Inflammatory macrophage (primary cell): ENCODE measurements at places on chromosomes 5 and 9.

DNA sequence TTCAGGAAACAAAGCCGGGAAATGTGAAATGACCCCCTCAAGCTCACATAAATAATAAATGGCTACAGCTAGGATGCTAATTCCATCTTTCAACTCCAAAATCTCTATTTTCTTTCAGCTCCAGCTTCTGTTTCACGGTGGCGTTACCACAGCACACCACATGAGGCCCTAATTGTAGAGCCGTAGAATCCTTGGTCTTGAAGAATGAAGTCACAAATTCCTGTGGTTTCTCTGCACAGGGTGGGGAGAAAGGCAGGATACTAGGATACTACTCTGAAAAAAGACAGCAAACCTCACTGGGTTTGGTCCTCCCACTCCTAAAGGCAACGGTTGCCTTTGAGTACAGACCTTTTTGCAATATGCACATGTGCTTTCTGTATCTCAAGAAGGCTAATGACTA lies 13.9 kb upstream of the RARS1 start:
- no peak for DNase-seq

DNA sequence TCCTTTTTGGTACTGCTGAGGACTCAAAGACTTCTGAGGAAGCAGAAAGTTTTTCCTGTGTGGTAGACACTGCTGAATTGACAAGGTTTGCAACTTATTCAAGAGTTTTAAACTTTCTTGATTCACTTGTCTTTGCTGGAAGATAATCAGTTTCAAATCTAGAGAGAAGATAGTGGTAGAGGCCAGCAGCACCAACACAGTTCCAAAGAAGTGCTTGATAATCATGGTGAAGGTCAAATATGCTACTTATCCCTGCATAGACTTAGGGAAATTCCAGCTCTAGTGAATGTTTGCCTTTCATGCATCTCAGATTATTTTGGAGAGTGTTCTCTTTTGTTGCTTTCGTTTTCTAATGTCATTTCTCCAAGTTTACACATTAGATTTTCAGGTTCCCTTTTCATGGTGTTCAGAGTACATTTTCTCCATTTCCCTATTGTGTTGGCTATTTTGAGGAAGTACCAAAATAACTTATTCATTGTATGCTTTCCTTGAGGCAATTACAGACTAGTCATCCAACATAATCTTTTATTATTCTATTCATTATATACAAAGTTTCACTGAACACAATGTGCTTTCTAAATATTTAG lies 550 bp downstream of the IFNE start:
- DNase-seq, result peak; percentile 78

- DNase-seq, result no peak
Measured at GRCh38 chr5:44535621-44536020, 146.4 kb upstream of the FGF10 start.

- DNase-seq, result no peak
Measured at GRCh38 chr9:75921391-75922127, 31.1 kb downstream of the PCSK5 start.

- no peak for DNase-seq
Measured at GRCh38 chr5:150376799-150377771, 19.6 kb downstream of the TCOF1 start.

DNA sequence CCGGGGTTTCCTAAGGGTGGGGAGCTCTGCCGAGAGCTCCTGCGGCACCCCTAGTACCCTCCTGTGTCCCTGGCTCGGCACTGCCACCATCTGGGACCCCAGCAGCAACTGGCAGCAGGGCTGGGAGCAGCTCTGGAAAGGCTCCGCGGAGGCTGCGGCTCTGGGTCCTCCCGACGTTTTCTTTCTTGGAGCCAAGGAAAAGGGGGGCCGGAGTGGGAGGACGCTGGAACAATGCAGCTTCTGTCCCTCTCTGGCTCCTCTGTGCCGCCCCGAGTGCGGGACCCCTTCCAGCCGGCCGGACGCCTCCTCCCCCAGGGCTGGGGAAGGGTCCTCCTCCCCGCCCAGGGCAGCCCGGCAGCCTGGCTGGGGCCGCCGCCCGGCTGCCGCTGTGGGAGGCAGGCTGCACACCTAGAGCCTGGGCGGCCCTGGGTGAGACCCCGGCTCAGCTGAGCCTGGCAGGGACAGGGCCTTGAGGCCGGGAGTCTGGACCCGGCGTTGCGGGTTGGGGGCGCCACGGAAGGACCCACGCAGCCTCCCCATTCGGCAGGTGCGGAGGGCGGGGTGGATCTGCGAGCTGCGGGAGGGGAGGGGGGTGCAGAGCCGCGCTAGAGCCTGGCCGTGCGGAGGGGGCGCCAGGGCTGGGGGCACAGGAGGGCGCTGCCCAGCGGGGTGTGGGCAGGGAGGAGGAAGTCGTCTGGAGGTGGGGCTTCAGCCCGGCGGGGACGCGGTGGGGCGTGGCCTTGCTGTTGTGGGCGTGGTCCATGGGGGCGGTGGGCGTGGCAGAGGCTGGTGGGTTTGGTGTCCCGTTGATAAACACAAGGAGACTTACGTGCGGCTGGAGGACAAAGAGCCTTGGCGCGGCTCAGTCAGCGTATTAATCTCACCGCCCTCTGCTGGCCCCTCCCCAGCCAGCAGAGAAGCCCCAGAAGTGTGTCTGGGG lies 15.1 kb downstream of the GPSM1 start:
- peak; percentile 82 for DNase-seq

- DNase-seq, result no peak
Measured at GRCh38 chr9:115978091-115978490, 175.5 kb upstream of the PAPPA start.

DNA sequence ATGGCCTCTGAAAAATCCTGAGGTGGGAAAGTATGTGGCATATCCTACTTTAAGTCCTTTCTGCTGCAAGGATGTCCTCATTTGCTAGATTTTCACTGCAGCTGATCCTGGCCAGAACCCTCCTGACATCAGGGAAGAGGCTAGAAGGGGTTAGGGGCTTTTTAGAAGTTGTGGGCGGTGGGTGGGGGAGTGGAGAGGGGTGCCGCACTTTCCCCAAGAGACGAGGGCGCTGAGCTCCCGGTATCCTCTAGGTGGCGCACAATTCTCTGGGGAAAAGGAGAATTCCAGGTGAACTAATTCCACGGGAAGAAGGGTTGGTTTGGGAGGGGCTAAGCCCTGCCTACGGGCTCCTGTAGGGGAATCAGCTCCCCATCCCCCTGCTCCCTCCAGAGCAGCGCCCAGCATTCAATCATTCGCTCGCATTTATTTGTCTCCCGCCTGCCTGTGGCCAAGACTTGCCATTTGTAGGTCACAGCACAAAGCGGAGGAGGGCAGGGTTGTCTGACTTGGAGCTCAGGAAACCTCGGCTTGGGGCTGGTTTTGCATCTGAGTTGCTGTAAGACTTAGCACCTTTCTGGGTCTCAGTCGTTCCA lies 42.9 kb upstream of the HAND1 start:
- DNase-seq, result no peak

DNA sequence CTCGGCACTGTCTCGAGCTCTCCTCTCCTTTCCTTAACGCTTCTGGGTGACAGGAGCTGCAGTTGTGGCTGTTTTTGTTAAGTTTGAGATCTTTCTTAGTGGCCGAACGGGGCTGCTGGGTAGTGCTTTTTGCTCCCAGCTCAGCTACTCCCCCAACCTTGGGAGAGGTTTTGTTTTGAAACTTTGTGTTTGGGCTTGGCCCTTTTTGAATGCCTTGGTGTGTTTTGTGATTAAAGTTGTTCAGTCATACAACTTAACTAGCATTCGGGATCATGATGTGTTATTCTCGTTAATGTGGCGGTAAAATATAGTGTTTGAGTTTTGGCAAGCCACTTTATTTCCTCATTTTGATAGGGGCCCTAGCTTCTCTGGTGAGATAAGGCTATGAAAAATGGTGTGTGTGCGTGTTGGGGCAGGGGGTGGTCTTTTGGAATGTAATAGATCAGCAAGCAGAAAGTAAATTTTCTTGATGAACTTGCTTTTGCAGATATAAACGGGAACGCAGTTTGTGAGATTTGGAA lies 1.1 kb downstream of the KDM3B start:
- DNase-seq, result peak; percentile 19

- DNase-seq, result no peak
Measured at GRCh38 chr5:42377496-42377895, 45.7 kb upstream of the GHR start.

DNA sequence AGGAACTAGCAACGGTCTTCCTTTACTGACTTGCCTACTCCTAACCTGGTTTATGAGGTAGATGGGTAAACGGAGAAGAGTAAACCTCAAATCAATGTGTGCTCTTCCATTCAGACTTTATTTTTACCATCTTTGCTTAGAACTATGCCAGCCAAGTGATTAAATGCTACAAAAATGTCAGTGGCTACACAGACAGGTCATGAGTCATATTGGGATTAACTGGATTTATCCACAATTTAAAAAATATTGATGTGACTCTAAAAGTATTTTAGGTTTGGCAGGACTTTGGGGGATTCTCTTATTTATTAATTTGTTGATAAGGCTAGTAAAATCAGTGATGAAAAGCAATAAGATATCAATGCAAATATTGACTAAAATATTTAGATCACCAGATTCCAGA lies 275.0 kb downstream of the PLK2 start:
- DNase-seq, result no peak

DNA sequence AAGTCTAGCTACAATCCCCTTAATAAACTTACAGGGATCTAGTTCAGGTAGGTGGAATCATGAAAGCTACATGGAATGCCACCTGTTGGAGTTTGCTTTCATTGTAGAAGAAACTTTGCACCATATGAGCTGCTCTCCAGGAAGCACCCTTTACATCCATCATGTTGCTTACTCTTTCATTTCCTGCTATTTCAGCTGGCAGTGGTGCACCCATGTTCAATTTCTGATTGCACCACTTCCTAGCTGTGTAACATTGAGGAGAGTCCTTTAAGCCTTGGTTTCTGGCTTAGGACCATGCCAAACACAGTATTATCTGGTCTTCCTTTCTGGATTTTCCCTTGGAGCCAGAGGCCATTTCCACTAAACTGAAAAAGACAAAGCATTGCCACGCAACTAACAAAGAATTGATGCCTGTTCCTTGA lies 123.3 kb upstream of the SLC12A2 start:
- DNase-seq, result no peak

GRCh38 chr9:4592886-4593285 lies 69.2 kb upstream of the PLPP6 start:
- DNase-seq, result no peak

GRCh38 chr5:54217826-54218503 lies 92.4 kb downstream of the ARL15 start:
- peak; percentile 72 for DNase-seq

DNA sequence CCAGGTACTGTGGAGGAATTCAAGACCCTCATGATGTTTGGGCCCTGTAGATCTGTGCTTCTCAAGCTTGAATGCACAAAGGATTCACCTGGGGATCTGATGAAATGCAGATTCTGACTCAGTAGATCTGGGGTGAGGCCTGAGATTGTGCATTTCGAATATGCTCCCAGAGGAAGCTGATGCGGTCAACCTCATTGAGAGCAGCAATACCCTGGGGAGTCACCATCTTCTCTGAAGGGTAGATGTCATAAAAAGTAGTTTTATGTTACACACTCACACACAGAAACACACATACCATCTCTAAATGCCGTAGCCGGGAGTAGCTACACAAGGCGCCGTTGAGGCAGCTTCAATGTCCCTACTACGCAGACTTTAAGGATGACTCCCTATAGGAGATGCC lies 55.8 kb upstream of the CPEB4 start:
- no peak for DNase-seq

DNA sequence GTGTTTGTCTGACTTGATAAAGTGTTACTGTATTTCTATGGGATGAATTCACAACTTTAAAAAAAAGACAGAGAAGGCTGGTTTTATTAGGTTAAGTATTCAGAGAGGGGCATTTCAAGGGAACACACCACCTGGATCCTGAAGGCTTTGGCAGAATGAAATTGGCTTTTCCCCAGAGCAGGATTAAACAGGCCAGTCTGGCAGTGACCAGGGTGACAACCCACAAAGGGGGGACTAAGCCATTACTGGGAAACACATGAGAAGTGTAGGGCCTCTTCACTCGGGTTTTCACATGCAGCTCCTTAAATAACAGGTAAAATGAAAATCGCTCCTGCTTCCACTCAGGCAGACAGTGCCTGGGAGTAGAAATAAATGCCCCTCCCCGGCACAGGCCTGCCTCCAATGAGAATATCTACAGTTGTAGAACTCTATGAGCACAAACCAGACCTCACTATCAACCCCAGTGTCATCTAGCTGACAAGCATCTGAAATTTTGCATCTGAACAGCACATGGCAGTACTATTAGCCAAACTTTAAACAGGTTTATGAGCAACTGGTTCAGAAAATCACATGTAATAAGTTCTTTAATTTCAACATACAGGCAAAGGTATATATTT lies 85.8 kb downstream of the LHFPL2 start:
- no peak for DNase-seq

GRCh38 chr5:34857161-34857560 lies 18.2 kb downstream of the TTC23L start:
- no peak for DNase-seq

GRCh38 chr5:180090769-180091546 lies 19.4 kb upstream of the RNF130 start:
- no peak for DNase-seq

DNA sequence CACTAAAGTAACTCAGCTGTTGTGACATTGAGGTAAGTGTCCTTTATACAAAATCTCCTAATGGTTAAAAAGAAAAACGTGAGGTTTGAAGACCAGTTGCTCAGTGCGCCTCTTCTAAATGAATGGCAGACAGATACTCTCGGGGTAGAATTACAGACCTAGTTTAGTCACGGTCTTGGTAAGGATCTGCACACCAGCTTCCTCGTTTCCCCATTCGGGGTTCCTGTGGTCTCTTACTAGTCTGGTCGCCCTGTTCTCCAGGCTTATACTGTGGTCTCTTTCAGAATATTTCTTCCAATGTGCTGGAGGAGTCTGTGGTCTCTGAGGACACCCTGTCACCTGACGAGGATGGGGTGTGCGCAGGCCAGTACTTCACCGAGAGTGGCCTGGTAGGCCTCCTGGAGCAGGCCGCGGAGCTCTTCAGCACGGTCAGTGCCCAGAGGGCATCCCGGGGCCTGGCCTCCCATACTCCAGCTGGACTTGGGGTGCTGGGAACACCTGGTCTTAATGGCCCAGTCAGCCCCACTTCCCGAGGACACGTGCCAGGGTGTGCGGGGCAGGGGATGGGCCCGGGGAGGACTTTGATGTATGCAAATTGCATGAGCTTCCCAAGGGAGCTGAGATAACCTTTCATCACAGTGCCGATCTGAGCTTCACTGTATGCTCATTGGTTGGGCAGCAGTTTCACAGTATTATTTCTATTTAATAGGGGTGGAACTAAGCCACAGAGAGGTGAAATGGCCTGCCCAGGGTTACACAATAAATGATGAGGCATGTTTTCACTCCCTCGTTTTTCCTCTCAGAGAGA lies 224.5 kb downstream of the DOCK8 start:
- no peak for DNase-seq

GRCh38 chr9:70519912-70520724 lies 105.7 kb upstream of the KLF9 start:
- DNase-seq, result no peak

DNA sequence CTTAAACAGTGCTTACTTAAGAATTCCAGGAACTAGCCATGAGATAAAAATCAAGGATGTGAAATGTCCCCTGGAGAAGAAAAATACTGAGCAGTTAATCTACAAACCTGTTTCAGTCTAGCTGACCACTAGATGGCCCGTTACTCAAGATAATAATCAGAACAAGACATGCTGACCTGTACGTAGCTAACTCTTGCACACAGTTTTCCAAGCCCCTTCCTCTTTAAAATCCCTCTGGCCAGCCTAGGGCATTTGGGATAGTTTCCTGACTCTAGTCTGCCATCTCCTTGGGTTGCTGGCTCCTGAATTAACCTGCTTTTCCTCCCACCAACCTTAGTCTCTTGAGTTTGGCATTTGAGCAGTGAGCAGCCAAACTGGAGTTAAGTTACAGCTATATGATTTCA lies 59.2 kb upstream of the TRAF1 start:
- DNase-seq, result peak; percentile 46
